NCI-H1048 (cell line): ENCODE measurements at places on chromosomes 16 and 17.

GRCh38 chr17:67751101-67752074 lies 33.7 kb downstream of the NOL11 start:
- DNase-seq = no peak

DNA sequence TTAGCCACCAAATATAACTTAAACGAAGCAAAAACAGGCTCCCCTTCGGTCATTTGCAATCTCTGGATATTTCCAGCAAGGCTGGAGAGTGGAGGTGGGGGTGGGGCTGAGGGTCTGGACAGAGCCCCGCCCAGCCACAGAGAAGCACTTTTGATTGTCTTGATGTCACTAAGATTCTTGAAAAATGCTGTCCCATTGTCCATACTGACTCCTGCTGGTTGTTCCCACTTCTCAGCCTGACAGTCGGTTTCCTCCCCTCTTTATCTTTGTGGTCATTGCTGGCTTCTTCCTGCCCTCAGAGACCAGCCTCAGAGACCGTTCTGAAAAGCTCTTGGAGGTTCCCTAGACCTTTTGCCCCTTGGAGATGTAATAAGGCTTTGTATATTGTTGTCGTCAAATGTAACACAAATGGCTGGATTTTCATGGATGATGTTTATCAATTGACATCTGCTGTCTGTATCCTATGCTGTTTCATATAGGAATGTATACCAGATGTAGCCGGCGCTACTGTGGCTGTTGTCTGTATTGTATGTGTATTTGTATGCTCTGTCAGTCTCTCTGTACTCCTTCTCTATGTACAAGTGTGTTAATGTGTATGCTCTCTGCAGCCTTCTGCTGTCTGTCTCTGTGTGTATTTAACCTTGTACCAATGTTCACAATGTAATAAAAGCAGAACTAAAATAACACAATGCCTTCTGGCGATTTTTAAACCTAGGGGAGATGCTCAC lies 94.8 kb upstream of the DNAH9 start:
- no peak for DNase-seq

GRCh38 chr16:84751241-84751640 lies 51.4 kb downstream of the USP10 start:
- DNase-seq = no peak

- no peak for DNase-seq
Measured at GRCh38 chr17:15354256-15354655, 12.9 kb upstream of the TEKT3 start.

- DNase-seq = no peak
Measured at GRCh38 chr17:11852912-11853311, 144.4 kb downstream of the ZNF18 start.

DNA sequence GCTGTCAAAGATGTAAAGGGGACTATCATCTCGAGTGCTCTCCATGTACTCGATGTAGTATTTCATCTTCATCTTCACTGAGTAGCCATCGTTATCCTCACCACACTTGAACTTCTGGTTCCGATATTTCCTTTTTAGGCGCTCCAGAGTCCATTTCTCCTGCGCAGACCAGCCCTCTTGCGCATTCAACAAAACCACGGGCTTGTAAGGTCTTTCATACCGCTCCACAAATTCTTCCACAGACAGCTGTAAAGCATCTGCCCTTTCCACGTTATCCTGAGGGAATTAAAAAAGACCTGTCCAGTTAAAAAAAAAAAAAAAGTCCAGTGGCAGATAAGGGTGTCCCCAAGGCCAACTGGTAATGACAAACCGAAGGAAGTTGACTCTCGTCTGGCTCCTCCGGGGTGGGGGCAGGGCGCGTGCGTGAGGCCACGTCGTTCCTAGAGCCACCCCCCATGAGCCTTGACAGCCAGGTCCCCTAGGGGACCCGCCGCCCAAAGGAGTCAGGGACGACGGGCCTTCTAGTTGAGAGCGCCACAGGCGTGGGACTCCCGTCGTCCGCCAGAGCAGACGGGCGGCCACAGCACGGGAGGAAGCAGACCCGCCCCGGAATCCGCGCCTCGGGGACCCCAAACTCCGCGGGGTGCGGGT lies 701 bp downstream of the JMJD6 start:
- DNase-seq = no peak

DNA sequence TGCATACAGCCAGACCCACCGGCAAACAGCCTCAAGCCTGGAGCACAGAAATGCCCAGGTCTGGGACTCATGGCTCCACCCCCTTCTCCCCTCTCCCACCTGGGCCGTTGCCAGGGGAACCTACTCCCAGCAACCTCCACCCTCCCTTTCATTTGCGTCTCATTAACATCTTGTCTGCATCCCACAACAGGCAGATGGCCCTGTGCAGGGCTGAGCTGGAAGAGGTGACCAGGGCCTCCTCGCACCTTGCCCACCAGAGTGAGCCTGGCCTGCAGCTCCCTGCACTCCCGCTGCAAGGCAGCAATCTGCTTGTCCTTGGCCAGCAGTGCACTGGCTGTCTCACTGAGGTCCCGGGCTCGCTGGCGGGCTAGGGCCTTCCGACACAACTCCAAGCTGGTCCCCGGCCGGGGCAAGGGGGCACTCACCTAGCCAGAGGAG lies 3.3 kb downstream of the TSPOAP1 start:
- peak; percentile 35 for DNase-seq

DNA sequence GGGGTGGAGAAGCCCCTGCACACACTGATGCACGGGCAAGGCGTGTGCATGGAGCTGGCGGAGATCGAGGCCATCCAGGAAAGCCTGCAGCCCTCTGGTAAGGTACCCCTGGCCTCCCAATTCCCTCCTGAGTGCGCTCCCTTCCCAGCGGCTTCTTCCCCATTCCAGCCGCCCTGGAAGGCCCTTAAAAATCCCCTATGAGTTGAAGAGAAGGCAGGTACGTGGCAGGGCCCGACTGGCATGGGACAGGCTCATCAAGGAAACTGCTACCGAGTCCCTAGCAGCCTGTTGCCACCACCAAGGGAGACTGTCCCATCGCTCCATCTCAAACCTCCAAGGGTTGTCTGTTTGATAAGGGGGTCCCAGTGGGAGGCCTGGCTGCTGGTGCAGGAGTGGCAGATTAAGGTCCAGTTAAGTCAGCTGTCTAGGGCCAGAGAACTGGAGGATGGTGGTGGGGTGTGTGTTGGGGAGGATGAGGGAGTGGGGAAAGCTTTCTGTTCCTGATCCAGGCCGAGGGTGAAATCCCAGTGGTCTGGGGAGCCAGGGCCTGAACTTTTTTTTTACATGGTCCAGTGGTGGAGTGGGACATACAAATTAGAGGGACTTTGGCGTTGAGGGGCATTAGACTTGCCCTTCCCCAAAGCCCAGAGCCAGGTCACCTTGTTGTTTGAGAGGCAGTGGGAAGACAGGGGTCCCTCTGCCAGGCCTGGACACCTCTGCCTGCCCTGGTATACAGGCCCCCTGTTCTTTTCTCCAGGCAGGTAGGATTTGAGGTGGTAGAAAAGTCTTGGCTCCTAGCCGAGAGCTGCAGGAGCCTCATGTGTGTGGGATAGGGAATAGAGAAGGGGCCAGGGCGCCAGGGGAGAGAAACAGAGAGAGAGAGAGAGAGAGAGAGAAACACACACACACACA lies 994 bp downstream of the IGFBP4 start:
- DNase-seq = no peak

DNA sequence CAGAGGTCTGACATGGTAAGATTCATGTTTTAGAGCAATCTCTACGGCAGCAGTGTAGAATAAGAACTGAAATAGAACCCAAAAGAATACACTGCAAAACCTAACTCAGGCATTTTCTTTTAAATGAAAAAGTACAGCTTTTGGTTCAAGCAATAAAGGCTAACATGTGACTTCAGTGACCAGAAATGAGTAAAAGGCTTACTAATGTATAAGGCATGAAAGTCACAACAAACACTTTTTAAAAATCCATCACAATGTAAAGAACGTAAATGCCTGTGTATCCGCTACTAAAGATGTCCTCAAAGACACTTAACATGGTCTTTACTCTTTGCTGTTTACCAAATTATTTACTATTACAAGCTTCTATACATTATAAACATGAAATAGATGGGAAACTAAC lies 16.6 kb downstream of the KIAA0753 start:
- DNase-seq = no peak

- DNase-seq = no peak
Measured at GRCh38 chr16:71348262-71349085, 10.0 kb upstream of the CALB2 start.
